Inflammatory macrophage treated with lipopolysaccharide for 1 hour (primary cell): ENCODE measurements at places on chromosomes 5 and 9.
A peak's percentile ranks its signal among the peaks of the same experiment; 100 is the strongest.

GRCh38 chr9:7454624-7455023 is 345.0 kb downstream of the DMAC1 start:
- DNase-seq = no peak

DNA sequence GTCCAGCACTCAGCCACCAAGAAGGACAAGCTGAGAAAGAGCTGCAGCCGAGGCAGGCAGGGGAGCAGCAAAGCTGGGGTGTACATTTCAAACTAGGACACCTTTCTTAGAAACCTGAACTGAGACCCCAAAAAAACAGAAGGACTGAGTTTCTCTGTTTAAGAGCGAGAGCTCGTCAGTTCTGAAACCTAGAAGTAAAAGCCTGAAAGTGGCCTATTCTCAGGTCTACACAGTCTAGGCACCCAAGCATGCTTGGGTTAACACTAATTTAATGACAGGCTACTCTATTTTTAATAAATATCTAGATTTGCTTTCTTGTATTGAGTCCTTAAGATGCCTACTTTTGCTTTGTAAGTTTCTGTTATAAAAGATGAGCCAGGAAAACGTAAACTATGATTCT is 49.0 kb upstream of the TLE4 start:
- DNase-seq = no peak

DNA sequence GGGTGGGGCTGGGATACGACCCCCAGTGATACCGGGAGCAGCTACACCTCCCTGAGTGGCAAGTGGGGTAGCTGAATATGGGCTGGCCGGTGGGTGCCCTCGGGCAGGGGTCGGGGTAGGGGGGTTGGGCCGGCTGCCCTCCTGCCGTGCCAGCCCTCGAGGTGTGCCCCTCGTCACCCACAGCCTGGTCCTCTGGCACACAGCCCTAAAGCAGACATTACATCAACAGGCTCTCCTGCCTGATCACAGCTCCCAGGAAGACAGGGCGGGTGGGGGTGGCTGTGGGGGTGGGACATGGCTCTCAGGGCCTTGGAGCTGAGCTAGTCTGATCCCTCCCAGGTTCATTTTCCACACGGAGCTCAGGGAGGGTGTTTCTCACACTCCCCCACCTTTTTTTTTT is 23.2 kb downstream of the FBXW5 start:
- no peak for DNase-seq

- no peak for DNase-seq
Measured at GRCh38 chr5:17204133-17204489, 13.3 kb upstream of the BASP1 start.

DNA sequence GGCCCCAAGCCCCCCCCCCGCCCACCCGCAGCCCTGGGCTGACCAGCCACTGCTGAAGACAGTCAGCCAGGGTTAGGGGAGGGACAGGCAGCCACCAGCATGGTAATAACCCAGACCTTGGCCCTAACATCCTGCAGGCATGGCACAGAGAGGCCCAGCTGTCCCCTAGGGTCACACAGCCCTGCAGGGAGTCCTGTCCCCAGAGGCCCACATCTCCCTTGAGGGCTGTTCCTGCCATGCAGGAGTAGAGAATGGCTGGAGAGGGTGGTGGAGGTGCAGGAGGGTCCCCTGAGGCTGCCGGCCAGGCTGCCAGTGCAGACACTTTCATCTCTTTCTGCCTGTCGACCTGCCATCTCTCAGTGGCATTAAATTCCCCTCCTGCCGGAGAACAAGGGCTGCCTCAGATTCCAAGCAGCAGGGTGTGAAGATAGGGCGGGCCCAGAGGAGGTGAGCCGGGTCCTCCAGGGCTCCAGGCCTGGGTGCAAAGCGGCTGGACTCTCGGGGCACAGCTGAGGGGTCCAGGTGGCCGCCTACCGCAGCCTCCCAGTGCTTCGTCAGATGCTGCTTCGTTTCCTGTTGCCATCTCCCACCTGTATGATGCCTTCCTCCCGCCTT is 40.0 kb downstream of the CXXC5 start:
- no peak for DNase-seq

DNA sequence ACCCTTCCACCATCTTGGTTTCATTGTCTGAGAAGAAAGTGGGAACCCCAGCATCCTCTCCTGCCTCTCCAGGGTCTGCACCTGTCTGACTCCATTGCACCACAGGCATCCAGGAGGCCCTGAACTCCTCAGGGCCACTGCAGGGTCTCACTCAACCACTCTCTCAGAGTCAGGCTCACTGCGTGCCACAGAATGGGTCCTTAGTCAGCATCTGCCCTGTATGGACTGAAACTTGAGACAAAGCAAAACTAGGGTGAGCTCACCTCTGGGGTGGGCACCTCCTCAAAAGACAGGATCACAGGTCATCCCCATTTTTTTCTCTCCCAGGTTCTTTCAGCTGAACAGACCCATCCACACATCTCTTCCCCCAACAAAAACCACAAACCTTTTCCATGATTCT is 59.2 kb upstream of the CPEB4 start:
- DNase-seq = no peak

DNA sequence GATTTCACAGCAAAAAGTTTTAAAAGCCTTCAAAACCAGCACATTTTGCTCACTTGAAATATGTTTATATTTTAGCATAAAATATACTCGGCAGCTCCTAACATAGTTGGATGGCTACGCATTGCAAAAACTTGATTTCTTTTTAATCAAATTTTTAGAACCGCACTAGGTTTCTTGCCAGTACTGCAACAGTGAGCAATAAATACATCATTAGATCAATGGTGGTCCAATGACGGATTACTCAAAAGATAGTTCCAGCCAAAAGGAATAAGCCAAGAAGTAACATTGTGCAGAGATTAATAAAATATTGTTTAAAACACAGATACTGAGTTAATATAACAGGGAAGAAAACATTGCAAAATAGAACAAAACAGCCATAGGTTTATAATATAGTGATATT is 5.5 kb downstream of the MARCHF3 start:
- no peak for DNase-seq

GRCh38 chr9:97892421-97892820 is 29.9 kb downstream of the TRMO start:
- DNase-seq = no peak

DNA sequence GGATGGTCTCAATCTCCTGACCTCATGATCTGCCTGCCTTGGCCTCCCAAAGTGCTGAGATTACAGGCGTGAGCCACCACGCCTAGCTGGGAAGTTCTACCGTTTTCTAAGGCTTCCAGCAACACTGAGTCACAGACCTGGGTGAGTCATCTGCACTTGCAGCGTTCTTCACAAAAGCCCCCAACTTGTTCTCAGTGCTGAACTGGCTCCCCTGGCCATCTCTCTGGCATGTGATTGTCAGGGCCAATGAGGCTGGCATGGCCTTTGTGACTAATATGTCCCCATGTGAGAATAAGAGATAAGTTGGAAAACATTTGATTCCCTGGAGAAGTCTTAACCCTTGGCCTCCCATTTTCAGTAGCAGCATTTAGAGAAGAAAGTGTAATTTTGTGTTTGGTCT is 124.4 kb downstream of the WDR41 start:
- peak; percentile 13 for DNase-seq

DNA sequence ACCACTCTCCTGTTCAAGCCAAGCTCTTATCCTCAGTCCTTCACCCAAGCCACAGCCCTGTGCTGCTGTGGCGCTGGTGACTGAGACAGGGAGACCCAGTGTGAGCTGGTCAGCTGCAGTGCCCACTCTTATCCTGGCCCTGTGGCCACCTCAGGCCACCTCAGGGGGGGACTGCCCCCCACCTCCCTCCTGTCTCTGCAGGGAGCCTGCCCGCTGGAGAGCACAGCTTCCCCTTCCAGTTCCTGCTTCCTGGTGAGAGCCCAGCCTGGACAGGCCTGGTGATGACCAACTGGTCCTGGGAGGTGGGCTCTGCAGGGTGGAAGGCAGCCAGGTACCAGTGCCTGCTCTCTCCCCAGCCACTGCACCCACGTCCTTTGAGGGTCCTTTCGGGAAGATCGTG is 5.5 kb upstream of the EHMT1 start:
- no peak for DNase-seq

DNA sequence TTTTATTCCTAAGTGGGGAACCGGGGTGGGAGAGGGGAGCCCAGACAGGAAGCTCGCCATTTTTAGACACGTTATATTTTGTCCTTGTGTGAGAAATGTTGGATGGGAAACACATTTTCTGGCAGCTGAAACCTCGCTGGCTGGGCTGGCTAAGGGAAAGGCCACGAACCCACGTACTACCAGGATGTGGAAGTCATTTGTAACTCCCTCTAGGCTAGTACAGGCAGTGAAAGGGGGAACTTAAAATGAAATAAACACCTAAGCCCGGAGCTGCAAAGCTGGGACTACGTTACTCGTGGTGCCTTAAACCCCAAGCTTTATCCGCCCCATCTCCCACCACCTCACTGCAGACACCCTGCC is 42.5 kb downstream of the TMEM174 start:
- peak; percentile 26 for DNase-seq

DNA sequence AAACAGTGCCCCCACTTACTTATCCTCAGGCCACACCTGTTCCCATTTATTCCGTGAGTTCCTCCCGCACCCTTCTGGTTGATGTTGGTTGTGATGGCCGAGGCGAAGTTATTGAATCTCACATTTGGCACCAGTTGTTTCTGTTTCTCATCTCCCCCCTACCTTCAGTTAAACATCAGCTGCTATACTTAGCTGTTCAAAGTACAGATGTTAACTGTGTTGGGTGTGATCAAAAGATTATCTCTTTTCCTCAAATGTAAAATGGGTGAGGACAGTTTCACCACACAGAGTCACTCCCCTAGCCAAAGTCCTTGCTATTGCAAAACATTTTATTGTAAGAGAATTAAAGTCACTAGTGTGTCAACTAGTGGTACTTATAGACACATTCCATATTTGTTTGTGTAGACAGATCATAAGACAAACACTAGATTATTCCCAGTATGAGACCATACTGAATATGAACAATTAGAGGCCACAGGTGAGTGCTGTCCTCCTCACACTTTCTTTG is 43.2 kb upstream of the PRSS3 start:
- no peak for DNase-seq

DNA sequence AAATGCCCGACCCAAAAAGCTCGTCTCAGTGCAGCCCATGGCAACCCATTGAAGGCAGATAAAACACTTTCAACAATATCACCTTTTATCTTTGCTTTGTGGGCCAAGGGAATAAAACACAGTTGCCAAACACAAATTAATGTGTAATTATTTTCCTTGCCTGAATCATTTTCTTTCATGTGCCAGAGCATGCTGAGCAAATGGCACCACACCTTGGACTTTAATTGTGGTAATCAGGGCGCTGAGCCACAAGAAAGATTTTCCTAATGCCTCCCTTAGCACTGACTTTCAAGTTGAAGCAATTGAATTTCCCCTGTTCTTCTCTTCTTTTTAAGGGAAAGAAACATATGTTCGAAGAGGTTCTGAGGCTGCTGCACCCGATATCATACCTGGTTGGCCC is 297.1 kb upstream of the MSX2 start:
- no peak for DNase-seq

DNA sequence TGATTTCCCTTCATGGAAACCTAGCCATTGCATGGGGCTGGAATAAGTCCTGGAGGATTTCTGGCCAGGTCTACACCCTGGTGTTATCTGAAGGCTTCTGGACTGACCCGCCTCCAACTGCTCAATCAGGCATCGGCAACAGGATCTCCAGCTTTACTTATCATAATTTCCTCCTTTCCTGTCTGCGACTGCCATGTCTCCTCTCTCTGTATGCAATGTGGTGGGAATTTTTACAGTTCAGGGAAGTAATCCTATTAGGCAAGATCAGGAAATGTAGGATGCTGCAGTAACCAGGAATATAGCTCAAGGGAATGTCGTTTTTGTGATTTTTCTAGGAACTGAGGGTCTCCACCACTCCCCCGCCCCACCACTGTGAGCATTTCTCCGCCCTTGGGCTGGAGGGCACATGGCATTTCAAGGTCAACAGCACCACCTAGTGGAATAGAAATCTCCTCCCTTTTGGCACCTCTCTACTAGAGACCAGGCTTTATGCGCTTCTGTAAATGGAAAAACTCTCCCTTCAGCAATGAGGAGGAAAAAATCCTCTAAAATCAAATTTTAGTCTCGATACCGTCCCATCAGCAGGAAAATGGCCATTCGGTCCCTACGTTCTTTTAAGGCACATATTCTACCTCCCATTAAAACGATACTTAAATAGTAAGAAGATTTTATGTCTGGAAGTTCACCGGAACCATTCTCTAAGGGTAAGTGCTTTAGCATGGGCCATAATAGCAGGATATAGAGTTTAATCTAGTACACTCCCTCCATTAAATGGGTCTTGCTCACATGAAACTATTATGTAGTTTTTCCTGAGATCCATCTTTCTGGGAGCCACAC is 93.0 kb downstream of the YTHDC2 start:
- DNase-seq = peak; percentile 26

DNA sequence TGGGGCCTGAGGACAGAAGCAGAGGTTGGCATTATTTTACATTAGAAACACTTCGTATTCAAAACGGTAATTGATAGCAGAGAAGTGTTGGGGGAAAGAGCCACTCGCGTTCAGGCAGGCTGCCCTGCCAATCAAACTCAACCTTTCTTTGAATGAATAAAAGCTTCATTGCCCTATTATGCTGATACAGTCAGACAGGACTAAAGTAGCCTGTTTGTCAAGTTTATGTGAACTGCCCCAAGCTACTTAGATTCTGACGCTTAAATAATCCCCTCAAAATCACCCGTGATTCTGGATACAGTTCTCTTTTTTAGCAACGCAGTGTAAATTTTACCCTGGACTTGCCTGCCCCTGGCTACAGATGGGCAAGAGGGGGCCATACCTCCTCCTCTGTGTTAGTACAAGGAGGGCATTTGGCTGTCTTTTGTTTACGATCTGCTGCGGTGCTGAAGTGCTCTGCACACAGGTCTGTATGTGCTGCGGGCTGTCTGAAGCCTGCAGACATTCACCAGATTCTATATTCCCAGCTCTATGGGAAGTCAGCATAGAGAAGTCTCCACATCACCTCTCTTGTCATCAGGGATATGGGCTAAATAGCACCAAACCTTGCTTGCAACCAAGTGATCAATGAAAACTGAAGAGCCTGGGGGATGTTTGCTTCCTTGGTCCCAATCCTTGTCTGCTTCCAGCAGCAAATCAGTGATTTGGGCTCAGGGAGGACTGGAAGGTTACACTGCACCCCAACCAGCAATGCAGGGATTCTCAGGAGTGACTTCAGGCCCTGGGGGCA is 218.4 kb downstream of the EBF1 start:
- no peak for DNase-seq

DNA sequence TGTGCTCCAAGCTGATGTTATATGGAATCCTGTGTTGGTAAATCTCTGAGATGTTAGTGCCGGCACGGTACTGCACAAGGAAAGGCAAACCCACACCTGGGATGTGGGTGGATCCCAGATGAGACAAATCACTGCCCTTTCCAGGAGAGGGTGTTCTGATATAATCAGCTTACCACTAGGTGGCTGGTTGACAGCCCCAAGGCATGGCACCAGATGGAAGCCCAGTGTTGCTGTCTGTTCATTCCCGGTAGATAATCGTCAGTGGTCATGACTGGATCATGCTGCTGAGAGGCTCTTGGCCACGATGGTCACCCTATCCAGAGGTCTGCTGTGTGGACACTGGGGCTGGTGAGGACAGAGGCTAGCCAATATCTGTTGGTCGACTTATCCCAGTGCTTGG is 184.0 kb downstream of the CACNA1B start:
- no peak for DNase-seq

- DNase-seq = peak; percentile 50
Measured at GRCh38 chr5:171442287-171443042, 23.0 kb downstream of the FGF18 start.
